ENCODE measurements at places on chromosomes 5 and 9.
A peak's percentile ranks its signal among the peaks of the same experiment; 100 is the strongest.

GRCh38 chr5:61023131-61023530 lies 78.1 kb downstream of the NDUFAF2 start:
- DNase-seq = peak; percentile 58

DNA sequence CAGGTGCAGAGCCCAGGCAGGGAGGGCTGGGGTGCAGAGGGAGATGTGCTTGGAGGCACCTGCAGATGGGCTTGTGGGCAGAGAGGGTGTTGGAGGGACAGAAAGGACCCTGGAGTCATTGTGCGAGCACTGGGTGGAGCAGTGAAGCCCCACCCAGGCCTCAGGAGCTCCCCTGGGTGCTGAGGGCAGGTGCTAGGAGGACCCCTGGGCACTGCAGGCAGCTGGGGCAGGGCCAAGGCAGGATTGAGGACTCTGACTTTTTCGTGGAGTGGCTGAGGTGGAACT lies 10.3 kb upstream of the SLC6A18 start:
- no peak for DNase-seq

GRCh38 chr5:141646026-141646425 lies 5.2 kb downstream of the FCHSD1 start:
- DNase-seq = no peak

- peak; percentile 72 for DNase-seq
These were observed 59.9 kb upstream of the ARRDC3 start for GRCh38 chr5:91443023-91443422.

DNA sequence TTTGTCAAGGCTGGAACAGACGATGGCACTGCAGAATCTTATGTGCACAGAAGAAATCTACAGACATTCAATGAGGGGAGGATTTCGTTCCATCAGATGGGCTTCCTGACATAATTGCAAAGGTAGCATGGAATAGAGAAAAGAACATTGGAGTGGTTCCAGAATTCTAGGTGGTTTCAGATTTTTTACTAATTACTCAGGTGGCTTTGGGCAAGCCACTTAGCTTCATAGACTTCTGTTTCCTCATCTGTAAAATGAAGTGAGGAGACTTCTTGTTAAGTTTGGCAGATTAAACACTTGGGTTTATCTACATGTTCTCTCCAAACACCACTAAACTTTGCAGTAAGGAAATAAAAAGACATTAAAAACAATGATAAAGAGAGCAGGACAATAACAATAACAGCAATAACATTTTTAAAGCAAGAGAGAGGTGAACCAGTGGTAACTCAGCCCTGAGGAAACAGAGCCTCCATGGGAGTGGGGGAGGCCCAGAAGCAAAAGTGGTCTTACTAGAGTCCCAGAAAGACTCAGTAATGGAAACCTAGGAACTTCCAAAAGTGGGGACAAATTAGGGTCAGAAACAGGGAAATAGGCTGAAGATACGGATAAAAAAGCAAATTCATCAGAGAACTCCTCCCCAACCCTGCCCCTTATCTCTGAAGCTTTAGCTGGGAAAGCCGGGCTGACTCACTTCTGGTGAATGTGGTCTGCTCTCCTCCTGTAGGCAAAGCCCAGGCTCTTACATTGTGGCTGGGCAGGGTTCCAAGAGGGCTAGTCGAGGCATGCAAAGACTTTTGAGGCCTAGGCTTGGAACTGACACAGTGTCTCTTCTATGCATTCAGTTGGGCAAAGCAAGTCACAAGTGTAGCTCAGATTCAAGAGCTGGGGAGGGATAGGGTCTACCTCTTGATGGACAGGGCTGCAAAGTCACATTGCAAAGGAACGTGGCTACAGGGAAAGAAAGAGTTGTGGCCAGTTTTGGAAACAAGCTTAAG lies 11.8 kb upstream of the ACTBL2 start:
- DNase-seq = peak; percentile 98

DNA sequence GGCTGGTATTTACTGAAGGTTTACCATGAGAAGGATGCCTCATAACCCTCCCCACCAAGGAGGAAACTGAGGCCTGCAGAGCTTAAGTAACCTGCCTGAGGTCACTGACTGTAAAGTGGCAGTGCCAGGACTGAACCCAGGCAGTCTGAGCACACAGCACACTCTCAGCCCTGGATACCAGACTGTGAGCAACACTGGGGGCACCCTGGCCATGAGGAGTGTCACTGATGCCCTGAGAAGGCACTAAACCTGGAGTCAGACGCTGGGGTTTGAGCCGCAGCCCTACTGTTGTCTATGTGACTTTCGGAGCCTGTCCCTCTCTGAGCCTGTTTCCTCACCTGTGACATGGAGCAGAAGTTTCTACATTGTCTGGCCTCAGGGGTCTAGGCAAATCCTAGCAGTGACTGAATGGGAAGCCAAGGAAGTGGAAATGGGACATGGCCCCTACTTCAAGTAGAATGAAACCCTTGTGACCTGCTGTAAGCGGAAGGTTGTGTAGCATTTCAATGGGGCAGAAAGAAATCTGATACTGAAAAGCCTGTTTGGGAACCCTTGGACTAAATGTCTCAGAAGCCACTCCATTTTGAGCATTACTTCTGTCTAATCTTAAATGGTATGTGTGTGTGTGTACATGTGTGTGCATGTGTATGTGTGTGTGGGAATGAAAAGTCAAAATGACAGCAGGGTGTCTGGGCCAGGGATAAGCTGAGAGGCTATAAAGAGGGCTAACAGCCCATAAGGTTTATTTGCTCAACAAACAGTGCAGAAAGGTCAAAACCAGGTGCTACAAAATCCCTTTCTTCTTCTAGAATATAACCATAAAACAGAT lies 36.0 kb downstream of the B4GALT1 start:
- no peak for DNase-seq

DNA sequence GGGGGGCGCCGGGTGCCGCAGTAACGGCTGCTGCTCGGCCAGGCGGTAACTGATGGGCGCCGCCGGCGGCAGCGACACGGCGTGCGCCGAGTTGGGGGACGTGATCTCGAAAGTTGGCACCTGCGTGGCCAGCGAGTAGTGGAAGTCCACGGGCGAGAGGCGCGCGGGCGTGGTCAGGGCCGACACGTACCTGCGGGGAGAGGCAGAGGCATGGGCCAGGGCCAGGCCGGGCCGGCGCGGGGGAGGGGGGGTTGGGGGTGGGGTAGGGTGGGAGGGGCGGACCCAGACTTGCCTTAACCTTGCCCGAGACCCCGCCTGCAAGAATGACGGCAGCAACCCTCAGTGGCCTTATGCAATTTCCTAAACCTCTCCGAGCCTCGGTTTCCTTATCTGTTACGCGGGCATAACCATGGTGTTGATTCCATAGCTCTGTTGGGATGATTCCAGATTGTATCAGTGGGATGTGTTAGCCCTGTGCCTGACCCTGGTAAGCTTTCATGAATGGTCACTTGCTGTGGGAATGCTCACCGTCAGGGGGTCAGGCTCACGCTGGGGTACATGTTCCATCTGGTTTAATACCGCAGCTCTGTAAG lies 53.0 kb downstream of the PSD2 start:
- no peak for DNase-seq

DNA sequence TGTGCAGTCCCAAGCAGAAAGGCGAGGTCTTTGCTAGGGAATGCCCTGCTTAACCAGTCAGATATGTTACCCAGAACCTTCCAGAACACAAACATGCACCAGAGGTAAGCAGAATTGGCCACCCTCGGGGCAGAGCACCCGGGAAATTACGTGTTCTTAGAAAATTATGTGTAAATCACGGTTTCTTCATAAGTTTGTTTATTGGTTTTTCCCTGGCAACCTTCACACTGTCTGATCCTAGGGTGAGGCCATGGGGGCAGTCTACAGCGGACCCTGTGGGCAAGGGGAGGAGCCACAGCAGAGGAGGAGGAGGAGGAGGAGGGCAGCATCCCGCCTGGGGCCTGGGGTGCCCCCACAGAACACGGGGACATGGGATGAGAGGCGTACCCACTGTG lies 31.4 kb downstream of the RXRA start:
- no peak for DNase-seq

- DNase-seq = no peak
These were observed 495.0 kb downstream of the DMAC1 start for GRCh38 chr9:7304627-7304995.

GRCh38 chr5:128799945-128800344 lies 165.3 kb upstream of the SLC27A6 start:
- DNase-seq = no peak

GRCh38 chr5:143674469-143674786 lies 137.5 kb upstream of the HMHB1 start:
- no peak for DNase-seq

GRCh38 chr9:69325409-69326212 lies 596 bp downstream of the ENTREP1 start:
- peak; percentile 32 for DNase-seq

GRCh38 chr5:80161165-80161564 lies 94.7 kb downstream of the SERINC5 start:
- no peak for DNase-seq

DNA sequence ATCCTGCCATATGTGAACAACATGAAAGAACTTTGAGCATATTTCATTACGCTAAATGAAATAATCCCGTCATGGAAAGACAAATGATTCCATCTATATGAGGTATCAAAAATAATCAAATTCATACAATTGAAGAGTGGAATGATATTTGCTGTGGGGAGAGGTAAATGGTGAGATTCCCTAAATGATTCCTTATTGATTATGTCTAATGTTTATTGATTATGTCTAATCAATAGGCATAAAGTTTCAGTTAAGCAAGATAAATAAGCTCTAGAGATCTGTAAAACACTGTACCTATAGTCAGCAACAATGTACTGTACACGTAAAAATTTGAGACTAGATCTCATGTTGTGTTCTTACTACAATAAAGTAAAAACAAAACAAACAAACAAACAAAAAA lies 85.4 kb upstream of the MEGF10 start:
- DNase-seq = no peak

DNA sequence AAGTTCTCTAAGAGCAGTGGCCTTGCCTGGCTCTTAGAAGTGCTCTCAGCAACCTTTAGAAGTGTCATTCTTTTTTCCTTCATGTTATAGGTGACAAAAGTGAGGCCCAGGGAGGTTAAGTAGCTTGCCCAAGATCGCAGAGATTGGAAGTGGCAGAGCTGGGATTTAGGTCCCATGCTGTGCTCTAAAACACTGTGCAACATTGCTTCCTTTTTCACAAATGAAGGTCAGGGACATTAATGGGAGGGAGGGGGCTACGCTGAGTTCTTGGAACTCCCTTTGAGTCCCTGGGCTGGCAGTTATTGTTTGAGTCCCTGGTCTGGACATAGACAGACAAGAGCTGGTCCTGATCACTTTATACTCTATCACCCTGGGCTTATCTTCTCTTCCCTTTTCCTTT lies 45.3 kb downstream of the PAM start:
- DNase-seq = no peak

DNA sequence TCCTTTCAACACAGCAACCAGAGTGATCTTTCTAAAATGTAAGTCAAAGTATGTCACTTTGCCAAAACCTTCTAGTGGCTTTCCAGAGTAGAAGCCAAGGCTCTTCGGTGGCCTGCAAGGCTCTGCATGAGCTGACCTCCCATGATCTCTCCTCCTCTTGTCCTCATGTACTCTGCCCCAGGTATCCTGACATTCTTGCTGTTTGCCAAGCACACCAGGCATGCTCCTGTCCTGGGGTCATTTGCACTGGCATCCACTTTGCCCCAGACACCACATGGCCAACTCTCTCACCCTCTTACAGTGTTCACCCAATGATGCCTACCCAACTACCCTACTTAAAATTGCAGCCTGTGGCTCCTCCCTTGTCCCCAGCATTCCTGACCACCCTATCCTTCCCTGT lies 86.3 kb downstream of the ZNF618 start:
- no peak for DNase-seq

DNA sequence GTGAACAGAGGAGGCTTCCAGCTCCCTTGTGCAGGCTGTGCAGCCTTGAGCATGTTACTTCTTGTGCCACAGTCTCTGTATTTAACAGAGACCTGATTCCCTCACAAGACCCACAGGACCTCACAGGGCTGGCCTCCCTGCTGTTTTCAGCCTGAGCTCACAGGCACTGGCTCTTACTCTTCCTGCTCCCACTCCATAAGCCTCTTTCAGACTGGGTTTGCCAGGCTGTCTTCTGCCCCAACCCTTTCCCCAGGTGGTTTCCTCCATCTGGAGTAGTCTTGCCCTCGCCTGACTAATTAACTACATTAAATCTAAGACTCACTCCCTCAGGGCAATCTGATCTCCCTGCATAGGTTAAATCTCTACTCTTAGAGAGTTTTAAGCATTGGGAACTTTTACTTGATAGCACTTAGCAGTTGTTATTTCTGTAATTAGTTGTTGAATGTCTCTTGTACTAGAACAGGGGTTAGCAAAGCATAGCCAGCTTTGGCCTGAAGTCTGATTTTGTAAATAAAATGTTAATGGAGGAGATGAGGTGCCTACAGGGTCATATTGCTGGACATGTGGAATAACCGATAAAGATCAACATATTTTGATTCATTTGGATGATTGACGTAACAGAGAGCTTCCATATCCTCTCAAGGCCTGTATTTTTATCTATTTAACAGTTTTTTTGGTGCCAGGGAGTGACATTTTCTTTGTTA lies 28.6 kb upstream of the SPATA31E1 start:
- DNase-seq = no peak

DNA sequence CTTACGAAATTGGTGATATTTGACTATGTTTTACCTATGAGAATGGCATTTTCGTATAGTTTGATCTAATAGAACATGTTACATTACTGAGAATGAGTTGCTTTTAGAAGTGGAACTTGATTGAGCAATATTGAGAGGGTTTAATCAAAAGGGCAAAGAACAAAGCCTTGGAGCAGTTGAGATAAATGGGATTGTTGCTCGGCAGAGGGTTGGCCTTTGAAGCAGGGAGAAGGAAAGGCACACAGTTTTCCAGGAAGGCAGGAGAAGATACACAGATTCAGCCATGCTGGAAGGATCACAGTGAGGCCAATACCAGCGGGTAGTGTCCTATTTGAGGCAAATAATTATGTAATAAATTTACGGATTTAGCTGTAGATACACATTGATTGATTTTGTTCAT lies 19.5 kb downstream of the MAN2A1 start:
- no peak for DNase-seq

DNA sequence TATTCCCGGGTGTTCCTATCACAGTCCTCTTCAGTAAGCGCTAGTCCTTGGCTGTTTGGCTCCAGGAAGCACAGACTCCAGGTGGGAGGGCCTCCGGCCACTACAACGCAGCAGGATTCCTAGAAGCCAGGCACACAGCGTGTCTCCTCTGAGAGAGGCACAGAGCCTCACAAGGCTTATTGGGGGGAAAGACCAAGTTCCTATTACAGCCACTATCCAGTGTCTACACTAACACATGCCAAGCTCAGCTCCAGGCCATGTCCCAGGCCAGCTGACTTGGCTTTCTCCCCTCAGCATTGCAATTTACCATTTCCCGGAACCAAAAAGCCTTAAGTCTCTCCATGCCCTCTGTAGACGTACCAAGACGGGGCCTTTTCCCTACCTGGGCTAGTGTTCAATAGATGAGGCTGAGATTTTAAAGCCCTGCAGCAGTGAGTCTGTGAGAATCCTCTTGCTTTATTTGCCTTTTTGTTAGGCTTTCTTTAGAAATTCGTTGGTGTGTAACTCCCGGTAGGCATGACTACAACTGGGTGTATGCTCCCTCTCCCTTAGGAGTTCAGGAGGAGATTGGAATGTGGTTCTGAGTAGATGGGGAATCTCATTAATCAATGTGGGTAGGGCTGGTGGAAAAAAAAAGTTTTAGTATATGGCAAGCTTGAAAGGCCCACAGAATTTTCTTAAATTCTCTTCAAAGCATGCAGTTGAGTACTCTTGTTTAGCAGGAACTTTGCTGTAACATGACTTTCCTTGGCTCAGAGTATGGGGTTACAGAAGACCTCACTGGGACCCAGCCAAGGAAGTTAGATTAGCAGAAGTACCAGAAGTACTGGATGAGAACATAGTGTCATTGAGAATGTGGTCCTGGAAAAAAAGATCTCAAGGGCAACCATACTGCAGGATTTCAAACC lies 84.3 kb upstream of the SLC1A3 start:
- DNase-seq = peak; percentile 24
